ENCODE measurements at places on chromosomes 13 and 19. TPM values are rescaled to one million over a fixed set of nuclear protein-coding genes. Genes with fewer than 3 reads are reported as not detected.

Gene SWSAP1
- 1.0 TPM for total RNA-seq

Gene NLRP12
- 0.94 TPM for total RNA-seq

Gene PSG2
- not detected for total RNA-seq

Gene UBE2L5
- 0.66 TPM for total RNA-seq

Gene CDC42EP5
- total RNA-seq: 10.5 TPM

Gene RNF17
- 0.75 TPM for total RNA-seq

Gene DLL3
- total RNA-seq: not detected

Gene CD70
- total RNA-seq: not detected

Gene FCGBP
- total RNA-seq: 321 TPM

All from subcutaneous adipose tissue (tissue), 4 donors.